Mesendoderm (in vitro differentiated cells): ENCODE measurements at places on chromosomes 1 and 21.
A peak's percentile ranks its signal among the peaks of the same experiment; 100 is the strongest.

DNA sequence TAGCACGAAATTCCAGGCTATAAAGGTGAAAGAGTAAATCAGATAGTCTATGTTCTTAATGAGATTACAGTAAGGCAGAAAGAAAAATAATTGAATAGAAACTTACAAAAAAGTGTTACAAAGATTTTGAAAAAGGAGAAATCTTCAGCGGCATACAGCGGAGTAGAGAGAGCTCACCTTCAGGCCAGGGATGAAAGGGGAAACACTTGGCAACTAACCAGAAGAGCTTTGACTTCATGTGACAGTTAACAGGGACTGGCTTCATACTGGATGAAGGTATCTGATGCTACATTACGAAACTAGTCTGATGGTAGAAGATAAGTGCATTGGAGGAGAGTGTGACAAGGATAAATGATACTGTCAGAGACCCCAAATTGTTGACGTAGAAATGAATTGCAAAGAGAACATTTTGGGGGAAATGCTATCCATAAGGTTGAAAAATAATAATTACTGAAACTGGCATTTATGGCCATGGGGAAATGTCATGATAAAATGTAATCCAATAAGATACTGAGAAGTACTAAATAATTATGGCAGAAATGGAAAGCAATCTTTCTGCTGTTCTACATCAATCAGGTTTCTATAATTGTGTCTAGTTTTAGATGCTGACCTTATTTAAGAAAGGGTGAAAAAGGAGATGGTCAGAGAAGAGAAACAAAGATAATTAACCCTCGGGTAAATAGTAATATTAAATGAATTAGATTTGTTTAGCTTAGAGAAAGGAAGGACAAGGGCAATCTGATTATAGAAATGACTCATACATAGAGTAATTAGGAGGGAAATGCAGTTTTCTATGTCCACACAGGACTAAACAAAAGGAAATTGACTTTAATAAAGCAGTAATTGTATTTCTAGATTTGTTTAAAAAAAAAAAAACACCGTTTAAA, 808.7 kb downstream of the NCAM2 start:
- DNase-seq = no peak

- DNase-seq = peak; percentile 77
These were observed 75.4 kb downstream of the TENT5C start for GRCh38 chr1:117681093-117681900.

DNA sequence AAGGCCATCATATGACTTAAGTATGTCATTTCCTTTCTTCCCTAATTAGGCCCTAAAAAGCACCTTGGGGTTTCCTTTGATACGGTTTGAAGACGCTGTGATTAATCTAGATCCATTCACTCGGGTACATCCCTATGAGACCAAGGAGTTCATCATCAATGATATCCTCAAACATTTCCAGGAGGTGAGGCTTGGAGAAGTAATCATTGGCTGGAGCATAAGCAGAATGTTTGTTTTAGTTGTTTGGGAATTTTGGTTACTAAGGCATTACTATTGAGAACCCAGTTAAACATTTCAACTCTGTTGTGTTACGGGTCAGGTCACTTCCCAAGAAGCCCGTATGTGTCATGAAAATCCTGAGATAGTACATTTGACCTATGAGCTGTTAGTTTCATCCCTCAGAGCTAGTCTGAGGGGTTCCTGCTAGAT, 185.2 kb downstream of the VPS13D start:
- DNase-seq = no peak

DNA sequence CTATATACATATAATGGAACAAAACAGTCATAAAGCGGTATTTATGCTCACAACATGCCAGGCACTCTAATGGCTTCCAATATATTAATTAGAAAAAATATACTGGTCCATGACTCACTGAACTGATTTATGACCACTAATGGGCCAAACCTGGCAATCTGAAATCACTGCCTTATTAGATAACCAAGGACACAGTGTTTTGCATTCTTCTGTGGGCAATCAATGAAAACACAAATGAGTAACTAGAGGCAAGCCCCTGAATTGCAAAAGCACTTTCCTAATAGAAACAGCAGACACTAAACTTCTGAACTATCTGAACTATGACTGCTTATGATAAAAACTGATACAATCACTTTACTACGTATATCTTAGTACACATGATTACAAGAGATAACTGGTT, 3.5 kb downstream of the GCLM start:
- no peak for DNase-seq

- DNase-seq = no peak
These were observed 213.8 kb downstream of the SIPA1L2 start for GRCh38 chr1:232416026-232416568.
